BJ (cell line): ENCODE measurements at places on chromosomes 7 and 10.

DNA sequence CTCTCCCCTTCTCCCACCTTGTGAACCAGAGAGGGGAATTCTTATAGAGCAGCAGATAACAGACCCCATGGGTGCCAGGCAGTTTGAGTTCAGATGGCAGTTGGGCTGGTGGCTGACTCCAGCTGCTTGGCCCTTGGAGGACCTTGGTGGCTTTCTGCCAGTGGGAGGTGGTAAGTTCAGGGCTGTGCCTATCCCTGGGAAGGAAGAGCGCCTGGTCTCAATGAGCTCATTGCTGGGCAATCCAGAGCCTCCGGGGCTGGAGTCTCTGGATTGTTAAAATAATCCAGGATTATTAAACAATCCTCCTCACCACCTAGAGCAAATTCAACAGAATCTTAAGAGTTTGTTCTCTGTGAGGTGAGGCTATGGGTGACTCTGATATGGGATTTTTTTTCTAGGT, 105.2 kb downstream of the FANK1 start:
- DNase-seq, result no peak

- peak; percentile 71 for DNase-seq
Measured at GRCh38 chr7:44378744-44379143, 53.4 kb upstream of the CAMK2B start.

- DNase-seq, result no peak
Measured at GRCh38 chr10:111531690-111532089, 454.9 kb downstream of the ADRA2A start.

DNA sequence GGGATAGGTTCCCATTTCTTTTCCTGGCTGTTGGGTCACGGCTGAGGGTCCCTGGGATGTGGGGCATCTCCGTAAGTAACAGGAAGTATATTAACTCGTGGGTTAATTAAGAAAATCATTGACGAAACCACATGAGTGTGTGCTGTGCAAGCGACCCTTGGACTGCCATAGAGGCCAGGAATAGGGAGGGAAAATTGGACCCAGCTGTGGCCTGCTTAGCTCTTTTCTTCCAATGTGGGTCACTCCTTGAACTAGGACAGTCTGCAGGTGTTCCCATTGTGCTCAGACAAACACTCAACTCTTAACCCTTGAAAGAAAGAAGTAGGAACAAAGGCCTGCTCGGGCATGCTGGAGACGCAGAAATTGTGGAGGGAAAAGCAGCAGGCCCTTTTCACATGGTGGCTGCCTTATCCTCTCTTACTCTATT, 25.6 kb upstream of the PLEKHA1 start:
- no peak for DNase-seq

DNA sequence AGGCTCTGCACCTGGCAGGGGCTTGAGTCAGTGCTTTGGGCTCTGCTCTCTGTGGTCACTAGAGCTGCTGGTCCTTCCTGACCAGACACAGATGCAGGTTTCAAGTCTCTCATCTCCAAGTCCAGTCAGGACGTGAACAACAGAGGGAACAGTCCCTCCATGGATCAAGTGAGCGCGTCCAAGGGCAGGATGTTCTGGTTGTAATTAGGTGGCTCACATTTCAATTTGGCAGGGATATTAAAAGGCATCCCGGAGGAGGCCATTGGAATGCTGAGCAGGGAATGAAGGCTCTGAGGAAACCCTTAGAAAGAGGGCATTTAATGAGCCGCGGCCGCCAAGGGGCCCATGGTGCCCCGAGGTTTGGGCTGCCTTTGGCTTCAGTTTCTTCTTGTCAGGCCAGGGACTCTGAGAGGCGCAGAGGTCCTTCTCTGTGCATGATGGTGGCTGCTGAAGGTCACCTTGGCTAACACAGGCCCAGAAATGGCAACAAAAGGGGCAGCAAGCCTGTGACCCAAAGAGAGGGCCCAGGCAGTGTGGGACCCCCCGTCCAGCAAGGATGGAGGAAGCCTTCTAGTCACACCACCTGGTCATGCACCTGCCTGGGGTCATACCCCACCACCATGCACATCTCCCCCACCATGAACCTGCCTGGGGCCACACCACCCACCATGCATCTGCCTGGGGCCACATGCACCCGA, 30.7 kb upstream of the INPP5A start:
- DNase-seq, result peak; percentile 70

GRCh38 chr7:47580175-47580706, 1.7 kb downstream of the TNS3 start:
- DNase-seq, result no peak

GRCh38 chr10:11345224-11346054, 266.0 kb downstream of the USP6NL start:
- no peak for DNase-seq

DNA sequence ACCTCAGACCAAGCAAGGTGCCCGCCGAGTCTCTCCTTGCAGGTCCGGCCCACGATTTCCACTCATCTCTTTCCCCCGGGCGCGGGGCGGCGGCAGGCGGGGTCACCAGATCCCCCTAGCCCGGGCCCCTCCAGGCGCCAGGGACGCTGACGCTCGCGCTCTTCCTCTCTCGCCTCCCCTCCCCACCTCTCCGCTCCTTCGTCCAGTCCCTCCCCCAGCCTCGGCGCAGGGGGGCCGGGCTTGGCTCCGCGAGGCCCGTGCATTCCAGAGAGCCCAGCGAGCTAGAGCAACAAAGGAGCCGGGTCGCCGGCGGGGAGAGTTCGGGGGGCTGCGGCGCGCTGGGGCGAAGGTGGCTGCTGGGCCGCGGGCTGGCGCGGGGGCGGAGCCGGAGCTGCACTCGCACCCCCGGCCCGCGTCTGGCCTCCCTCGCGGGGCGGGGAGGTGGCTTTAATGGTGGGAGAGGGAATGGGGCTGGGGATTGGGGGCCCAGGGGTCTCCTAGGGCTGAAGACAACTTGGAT, at the start of gene SMO:
TSS of gene SMO (plus strand) at position 262 of the 520 bp plus-strand sequence. CDS start 519 bp downstream, outside the sequence.
- DNase-seq, result no peak

GRCh38 chr7:3415861-3416312, 114.8 kb downstream of the SDK1 start:
- no peak for DNase-seq

- DNase-seq, result no peak
Measured at GRCh38 chr10:20100171-20100570, 283.9 kb downstream of the PLXDC2 start.

GRCh38 chr7:129187681-129188371, 607 bp upstream of the SMO start:
- DNase-seq, result no peak

GRCh38 chr10:49036638-49037037, 78.7 kb downstream of the VSTM4 start:
- no peak for DNase-seq

- DNase-seq, result no peak
Measured at GRCh38 chr10:126609566-126609965, 60.9 kb downstream of the C10orf90 start.

DNA sequence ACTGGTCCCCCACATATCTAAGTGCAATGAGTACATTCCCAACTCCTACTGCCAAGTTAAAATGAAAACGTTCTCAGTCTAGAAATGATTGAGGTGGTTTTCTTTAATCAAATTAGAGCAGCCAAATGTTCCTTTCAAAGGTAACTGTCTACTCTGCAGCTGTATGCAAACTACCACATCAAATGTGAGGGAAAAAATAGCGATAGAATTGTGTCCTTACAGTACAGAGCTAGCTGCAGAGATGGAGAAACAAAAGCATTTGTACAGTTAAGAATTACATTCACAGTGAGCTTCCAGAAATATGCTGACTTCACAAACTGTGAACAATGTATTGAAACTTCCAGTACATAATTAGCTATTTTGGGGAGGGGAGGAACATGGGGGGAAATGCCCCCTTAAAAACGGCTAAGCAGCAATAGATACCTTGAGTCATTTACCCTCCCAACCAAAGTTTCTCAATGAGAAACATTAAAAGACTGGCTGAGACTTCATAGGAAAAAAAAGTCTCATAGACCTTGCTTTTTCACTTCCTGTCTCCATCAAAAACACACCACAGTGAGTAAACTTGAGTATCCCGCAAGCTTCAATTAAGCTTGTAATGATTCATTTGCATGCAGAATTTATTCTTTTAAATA, 22.9 kb downstream of the CDK6 start:
- no peak for DNase-seq

DNA sequence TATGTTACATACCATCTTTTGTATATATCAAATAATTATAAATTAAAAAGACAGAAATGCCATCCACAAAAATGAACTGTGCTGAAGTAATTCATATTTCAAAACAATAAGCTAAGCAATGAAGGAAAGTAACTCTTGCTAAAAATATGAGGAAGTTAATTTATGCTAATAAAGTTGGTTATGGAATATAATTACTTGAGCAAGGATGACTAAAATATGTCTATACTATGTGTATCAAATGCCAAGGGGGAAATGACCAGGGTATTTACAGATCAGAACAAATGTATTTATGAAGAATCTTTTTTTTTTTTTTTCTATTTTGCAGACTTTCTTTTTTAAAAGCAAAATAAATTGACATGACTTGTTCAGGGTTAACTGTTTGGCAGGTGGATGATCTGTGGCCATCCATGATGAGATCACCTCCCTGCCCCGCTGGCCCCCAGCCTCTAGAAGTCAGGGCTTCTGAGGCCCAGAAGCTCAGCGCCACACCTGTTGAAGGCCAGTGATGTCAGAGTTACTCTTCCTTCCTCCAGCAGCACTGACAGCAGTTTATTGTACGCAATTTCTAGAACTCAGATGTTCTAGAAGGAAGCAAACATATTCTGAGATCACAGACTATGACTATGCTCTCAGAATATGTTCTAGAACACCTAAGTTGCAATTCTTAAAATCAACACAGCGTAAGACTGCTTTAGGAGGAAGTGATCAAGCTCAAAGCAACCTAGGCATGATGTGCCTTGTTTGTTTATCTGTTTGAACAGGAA, 196.1 kb upstream of the KLF14 start:
- no peak for DNase-seq

DNA sequence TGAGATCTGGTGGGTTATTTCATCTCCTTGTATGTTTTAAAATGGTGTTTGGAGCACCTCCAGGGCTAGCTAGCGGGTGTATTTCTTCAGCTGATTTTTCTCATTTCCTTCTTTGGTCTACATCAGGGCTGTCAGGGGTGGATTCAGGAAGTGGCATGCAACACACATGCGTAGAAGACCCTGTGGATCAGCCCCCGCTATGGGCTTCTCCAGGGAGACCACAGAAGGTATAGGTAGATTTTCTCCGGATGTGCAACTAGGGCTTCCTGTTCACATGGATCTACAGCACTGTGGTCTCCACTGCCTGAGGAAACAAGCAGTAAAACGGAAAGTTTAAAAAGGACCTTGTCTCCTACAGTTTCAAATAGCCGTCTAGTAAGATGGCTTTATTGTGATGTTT, 10.4 kb downstream of the NUB1 start:
- no peak for DNase-seq

DNA sequence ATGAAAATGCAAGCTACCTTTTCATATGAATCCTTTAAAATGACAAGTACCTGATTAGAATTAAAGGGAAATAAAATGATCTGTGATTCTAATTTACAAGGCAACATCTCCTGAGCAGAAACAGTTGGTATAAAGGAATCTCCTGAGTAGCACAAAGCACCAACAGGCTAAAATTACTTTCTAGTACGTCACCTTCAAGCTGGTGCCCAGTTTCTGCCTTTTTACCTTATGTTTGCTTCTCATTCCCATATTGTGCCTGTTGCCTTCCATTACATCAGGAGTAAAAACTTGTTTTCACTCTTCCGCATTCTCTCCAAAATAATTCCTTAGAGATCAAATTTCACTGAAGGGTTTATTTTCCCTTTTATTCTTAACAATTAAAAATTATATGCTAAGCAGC, 587.1 kb upstream of the KCND2 start:
- no peak for DNase-seq

- DNase-seq, result peak; percentile 34
Measured at GRCh38 chr7:133436014-133436428, 183.1 kb downstream of the EXOC4 start.

DNA sequence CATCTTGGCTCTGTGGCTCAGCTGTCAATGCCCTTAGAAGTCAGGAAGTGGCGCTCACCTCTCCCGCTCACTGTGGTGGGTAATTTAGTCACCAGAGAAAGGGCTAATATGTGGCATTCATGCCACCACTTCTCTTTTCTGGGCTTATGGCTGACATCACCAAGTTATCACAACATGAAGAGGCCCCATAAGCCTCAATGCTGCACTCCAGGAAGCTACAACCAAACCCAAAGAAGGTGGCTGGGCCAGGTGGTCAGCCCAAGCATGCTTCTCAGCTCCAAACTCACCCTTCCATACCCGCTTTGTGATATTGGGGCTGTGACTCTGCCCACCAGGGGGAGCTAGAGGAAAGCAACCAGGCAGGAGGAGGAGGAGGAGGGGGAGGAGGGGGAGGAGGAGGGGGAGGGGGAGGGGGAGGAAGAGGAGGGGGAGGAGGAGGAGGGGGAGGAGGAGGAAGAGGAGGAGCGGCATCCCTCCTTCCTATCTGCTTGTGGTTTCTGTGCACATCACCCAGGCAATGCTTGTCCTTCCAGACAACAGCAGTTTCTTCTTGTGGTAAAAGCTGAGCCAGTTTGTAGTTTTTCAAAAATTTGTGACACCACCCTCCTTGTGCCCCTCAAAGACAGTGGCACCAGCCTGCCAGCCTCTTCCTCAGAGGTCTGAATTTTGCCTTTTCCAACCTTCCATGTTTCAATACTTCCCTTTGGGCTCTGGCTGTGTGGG, 42.1 kb downstream of the CYP26A1 start:
- no peak for DNase-seq

GRCh38 chr7:37982423-37982822, 62.0 kb downstream of the EPDR1 start:
- DNase-seq, result no peak

- DNase-seq, result no peak
Measured at GRCh38 chr7:139602143-139602722, 78.7 kb downstream of the CLEC2L start.

GRCh38 chr7:95668504-95669018, 72.2 kb upstream of the PDK4 start:
- DNase-seq, result no peak

DNA sequence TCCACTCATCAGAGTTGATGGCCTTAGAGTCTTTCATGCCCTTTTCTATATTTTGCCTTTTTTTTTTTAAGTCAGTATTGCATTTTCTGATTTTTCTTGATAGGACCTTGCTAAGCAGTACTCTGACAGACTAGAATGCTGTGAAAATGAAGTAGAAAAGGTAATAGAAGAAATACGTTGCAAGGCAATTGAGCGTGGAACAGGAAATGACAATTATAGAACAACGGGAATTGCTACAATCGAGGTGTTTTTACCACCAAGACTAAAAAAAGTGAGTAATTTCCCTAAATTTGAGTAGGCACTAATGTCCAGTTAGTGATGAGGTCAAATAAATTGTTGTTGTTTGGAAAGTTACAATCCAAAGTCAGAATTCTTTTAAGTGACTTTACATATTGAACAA, 7.4 kb downstream of the NUB1 start:
- no peak for DNase-seq

GRCh38 chr7:17910377-17910776, 29.9 kb downstream of the SNX13 start:
- no peak for DNase-seq

DNA sequence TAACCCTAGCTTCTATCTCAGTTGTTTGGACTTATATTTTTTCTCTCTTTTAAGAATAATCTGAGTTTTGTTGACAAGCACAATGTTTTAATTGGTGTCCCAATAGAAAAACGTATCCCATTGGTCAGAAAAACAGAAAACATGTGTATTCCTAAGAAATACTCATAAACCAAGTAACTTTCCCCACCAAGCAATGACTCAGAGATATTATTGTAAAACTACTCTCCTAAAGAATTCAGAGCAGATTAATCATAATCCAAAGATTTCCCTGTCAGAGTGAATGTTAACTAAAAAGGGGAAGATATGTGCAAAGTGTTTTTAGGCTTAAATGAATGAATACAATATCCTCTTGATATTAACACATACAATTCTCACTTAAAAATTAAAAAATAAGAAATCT, 29.4 kb upstream of the MBL2 start:
- DNase-seq, result peak; percentile 10
